ENCODE measurements at places on chromosomes 4 and X.

GRCh38 chrX:17292111-17292527 is 82.9 kb upstream of the NHS start:
- DNase-seq, result peak; percentile 12

- DNase-seq, result no peak
Observed at GRCh38 chrX:95903490-95903889, 781.2 kb upstream of the DIAPH2 start.

GRCh38 chrX:56987741-56988140 is 7.6 kb downstream of the SPIN3 start:
- no peak for DNase-seq

DNA sequence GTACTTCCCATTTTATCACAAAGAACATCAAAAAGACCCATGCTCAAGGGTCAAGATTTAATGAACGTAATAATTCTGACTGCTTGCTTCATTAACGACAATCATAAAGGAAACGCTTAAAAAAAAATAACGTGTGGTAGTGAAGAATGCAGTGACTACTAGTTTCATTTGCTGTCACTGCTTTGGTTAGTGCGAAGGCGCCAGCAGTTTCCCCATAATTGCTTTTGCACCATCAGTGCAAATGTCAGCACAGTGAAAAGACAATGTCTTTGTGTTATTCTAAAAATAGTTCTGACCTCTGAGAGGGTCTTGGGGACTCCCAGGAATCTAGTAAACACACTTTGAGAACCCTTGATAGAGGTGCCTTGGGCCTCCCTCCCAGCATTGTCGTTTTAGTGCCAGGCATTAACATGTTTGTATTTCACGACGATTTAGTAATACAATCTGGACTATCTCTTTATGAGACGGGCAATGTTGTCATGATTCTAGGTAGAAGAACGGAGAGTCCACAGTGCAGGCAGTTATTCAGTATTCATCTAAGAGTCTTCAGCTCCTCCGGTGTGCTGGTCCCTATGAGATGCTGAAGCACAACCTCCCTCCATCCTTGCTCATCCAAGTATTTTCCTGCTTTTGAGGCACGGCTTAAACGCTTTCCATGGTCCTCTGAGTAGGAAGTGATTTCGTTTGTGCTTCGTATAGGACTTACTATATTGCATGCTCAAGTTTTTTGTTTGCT is 71.0 kb downstream of the AFF1 start:
- no peak for DNase-seq

GRCh38 chrX:108426262-108426661 is 12.0 kb downstream of the COL4A6 start:
- no peak for DNase-seq

DNA sequence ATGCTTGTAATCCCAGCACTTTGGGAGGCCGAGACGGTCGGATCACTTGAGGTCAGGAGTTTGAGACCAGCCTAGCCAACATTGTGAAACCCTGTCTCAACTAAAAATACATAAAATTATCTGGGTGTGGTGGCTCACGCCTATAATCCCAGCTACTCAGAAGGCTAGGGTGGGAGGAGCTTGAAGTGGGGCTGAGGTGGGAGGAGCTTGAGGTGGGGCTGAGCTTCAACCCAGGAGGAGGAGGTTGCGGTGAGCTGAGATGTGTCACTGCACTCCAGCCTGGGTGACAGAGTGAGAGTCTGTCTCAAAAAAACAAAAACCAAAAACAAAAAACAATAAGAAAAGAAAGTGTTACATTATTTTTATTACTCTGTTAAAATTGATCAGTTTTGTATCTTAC is 1164.4 kb upstream of the IGFBP7 start:
- no peak for DNase-seq

DNA sequence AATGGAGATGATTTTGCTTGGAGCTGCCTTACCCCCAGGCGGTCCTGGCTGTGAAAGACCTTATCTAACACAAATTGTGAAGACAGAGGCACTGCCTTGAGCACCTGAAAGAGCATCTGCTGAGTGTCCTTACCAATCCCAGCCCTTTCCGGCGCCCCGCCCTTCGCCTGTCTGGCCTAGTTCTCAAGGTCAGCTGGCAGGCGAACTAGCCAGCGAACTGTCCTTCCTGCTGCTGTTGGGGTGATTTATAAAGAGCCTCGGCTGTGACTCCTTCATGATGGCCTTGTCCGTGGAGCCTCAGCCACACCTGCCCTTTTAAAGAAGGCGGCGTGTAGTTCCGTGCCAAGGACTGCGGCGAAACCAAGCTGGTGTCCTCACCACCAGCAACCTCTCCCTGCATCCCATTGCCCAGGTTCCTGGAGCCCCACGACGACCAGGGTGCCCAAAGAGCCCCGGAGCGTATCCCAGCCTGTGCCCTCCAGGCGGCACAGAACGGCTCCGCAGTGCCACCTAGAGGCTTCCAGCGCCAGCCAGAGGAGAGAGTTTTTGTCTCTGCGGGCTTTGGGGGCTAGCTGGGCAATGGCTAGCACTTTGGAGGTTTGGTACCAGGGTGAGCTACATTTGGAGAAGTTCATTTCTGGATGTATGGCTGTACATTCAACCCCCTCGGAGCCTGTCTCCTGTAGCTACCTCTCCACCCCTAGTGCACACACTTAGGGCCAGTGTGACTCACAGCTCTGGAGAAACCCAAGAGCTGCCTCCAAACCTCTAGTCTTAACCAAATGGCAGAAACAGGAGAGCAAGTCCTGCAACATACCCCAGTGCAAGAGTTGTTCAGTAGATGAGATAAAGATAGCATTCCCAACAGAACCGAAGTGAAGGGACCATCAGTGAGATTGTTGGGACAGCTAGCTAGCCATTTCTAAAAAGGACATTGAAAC is 36.8 kb upstream of the VMA21 start:
- DNase-seq, result peak; percentile 51

GRCh38 chr4:94452476-94453371 is 982 bp downstream of the PDLIM5 start:
- peak; percentile 93 for DNase-seq

DNA sequence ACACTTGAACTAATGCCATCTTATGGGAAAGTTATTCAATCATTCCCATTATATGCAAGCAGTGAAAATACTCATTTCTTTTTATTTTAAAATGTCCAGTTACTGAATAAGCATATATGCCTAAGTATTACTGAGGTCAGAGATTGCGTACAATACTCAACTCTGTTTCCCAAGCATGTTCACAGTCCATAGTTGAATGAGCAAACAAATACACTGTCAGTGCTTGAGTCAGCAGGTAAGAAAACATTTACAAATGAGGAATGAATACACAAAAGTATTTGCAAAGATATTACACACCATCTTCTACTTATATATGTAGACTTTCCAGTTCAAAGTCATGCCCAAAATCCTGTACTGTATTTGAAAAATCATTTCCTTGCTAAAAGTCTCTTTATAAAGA is 74.1 kb downstream of the TSPAN5 start:
- no peak for DNase-seq

GRCh38 chrX:118941147-118941546 is 33.3 kb upstream of the LONRF3 start:
- no peak for DNase-seq

DNA sequence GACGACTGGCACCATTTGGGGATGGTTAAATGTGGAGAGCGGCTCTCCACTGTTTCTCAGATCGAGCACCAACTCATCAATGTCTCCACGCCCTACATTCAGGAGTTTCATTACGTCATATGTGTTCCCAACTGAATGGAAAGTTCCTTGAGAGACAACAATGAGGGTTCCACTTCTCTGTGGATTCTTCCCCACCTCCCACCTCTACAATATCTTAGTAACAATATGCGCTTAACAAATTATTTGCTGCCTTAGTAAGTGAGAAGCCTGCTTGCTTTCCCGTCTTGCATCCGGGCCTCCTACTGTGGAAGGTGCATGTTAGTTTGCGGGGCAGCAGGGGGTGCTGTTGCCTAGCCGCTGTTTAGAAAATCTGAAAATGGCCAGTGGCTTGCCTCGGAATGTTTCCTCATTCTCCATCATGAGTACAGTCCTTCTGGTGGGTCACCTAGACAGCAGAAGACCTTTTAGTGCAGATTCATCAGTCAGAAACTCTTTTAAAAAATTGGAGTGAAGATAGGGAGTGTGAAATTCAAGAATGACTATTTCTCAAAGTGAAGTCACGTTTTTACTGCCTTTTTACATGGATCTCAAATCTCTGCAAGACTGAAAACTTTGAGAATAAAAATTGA is 55.7 kb downstream of the PHOX2B start:
- DNase-seq, result peak; percentile 83

GRCh38 chrX:122248681-122249080 is 935.4 kb upstream of the GRIA3 start:
- DNase-seq, result peak; percentile 11

GRCh38 chrX:51456814-51457213 is 39.6 kb downstream of the NUDT11 start:
- peak; percentile 5 for DNase-seq

DNA sequence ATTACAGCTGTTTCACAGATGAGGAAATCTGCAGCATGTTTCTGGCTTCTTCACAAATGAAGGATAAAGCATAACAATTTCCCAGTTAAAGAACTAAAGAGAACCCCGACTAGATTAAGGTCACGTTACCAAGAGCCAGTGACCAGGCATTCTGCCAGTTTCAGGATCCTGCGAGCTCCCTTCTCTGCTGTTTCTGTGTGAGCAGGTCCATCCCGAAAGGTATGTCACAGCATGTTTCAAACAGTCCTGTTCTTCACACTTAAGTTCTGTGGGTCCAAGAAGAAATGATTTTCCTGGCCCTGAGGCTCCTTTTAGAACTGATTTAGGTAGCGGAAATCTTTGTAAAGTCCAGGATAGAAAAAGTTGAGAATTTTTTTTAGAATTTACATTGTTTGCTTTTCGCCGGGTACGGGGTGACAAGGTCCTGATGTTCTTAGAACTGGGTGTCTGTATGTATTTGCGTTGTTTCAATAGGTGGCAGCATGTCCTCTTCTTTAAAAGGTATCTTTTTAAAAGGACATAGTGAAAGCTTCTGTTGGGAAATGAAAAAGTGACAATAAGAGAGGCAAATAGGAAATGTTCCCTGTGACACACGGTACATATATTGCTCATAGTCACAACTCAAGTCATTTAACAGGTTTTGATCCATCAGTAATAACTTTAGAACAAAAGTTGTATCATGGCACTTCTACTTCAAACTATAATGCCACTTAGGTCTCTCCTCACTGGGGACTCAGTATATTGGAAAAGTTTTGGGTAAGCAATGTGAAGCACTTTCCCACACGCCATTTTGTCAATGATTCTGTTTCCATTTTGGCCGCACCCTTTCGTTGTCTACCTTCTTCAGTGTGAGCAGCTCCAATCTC is 18.4 kb downstream of the IL21 start:
- peak; percentile 72 for DNase-seq

- DNase-seq, result no peak
Observed at GRCh38 chr4:175306436-175306835, 388.3 kb downstream of the ADAM29 start.

GRCh38 chrX:66018585-66019309 is 21.1 kb downstream of the VSIG4 start:
- DNase-seq, result no peak

- peak; percentile 27 for DNase-seq
Observed at GRCh38 chr4:135282676-135283075, 1081.1 kb upstream of the PABPC4L start.

- DNase-seq, result no peak
Observed at GRCh38 chr4:88445252-88445651, 11.7 kb upstream of the HERC5 start.

GRCh38 chrX:43899878-43900815 is 17.9 kb upstream of the MAOB start:
- DNase-seq, result no peak

DNA sequence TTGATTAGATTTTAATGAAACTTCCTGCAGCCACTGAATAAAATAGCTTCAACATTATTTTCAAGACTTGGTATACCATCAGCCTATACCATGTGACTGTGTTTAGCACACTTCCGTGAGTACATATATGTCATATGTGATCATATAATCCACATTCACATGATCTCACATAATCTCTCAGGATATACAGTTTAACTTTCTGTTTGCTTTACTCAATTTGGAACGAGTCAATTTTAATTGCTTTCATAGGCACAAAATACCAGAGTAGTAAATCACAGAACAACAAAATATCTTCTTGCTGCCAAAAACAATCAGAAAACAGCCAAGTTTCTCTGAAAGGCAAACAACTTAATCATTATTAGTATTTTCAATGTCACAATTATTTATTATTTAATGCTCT is 731.1 kb upstream of the DIAPH2 start:
- no peak for DNase-seq

GRCh38 chr4:150943818-150944217 is 71.3 kb downstream of the LRBA start:
- no peak for DNase-seq

DNA sequence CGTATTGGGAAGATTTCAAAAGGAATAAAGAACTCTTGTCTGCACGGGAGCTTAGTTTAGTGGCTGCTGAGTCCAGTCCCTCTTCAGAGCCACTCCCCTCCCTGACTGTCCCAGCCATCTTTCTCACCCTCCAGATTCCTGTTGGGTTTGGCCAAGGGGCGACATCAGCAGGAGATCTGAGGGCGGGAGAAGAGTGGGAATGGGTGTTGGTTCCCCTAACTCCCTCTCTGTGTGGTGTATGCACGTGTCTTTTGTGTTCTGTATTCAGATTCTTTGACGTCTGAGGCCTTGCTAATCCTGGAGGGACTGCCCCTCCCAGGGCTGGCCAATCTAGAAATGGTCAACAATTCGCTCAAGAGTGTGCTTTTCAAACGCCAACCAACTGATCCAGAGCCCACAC is 37.4 kb downstream of the CYTL1 start:
- no peak for DNase-seq

DNA sequence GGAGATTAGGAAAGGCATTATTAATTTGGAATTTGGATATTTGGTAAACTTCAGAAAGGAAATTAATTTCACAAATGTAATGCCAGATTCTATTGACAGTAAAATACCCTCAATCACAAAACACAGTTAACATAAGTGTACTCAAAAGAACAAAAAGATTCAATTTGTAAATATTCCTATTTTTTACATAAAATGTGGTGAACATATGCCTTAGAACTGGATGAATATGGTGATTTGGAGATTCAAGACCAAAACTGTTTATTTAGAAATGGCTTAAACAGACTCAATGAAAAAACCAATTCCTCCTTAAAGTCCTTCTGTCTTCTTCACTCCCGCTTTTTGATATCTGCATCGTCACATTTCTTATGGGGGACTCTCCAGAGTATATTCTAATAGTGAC is 417.6 kb upstream of the TENM3 start:
- no peak for DNase-seq

- no peak for DNase-seq
Observed at GRCh38 chrX:22594766-22595165, 322.1 kb downstream of the CBLL2 start.
